Activated T-cell treated with anti-CD3 and anti-CD28 coated beads, Interleukin-2, amount 50 U/mL, for 1 hour (primary cell): ENCODE measurements at places on chromosomes 13 and 19.

GRCh38 chr13:100493418-100493817 is 95.2 kb downstream of the GGACT start:
- no peak for DNase-seq

DNA sequence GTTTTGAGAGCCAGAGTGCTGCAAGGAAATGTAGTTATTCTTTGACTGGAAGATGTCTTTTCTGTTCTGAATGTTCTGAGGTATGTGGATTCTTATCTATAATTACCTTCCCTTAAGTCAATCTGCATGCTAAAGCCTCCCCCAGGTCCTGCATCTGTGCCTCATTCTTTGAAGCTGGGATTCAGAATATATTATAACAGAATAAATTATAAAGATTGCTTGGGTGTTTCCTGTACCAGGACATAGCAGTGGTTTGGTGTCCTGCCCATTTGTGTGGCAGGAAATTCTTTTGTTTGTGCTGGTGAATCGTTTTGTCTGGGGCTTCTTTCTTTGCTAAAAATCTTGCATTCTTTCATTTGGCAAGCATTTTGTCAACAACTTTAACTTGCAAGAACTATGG is 60.2 kb downstream of the ITGBL1 start:
- no peak for DNase-seq

GRCh38 chr19:49954092-49954829 is 6.7 kb downstream of the SIGLEC11 start:
- DNase-seq, result no peak

GRCh38 chr13:87894059-87894458 is 222.9 kb downstream of the SLITRK5 start:
- DNase-seq, result no peak

- DNase-seq, result no peak
Measured at GRCh38 chr13:34076943-34077703, 259.2 kb downstream of the RFC3 start.

GRCh38 chr13:83086948-83087347 is 795.3 kb downstream of the SLITRK1 start:
- no peak for DNase-seq

DNA sequence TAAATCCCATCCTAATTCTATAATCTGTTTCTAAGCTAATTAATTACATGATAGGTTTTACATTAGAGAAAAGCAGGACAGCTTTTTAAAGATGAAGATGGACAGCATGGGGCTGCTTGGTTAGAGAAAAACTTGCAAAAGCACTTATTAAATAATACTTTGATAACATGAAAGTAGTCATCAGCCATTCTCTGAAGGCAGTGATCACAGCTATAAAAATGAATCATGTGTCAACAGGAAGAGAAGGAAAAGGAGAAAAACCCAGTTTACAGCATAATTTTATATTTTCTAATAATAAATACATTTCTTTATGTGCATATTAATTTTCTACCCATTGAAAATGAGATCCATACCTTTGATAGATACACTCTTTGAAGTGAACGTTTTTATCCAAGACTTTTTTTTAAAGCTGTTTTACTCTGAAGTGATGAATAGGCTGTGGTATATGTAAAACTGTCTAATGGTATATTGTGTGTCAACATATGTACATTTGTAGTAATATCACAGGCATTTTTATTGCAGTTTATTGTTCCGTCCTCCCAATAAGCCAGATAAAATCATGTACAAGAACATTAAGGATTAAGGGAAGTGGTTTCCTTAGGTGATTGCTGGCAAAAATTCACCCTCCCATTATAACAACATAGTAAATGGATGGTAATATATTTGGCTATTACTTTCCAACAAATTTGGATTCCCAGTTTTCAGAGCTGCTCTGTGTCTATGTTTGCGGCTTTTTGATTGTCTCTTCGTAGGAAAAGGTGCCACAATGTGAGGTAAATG is 1.3 kb upstream of the KLF5 start:
- DNase-seq, result no peak

DNA sequence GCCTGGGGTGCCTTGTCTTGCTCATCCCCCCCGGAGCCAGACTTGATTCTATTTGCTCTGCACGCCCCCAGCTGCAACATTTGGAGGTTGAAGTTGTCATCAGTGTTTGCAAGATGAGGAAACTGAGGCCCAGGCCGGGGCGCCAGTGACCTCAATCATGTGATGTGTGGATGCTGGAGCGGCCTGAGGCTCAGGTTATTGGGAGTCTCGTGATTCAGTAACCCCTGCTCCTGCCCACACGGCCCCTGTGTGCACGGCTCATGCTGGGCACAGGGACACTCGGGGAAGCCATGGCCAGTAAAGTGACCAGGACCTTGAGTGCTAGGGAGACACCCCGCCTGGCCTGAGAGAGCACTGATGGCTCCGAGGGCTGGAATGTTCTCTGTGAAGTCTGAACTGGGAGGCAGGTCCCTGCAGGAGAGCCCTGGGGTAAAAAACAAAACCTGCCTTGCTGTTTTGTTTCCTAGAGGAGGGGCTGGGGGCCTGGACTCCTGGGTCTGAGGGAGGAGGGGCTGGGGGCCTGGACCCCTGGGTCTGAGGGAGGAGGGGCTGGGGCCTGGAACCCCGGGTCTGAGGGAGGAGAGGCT is 1.9 kb downstream of the FGF21 start:
- DNase-seq, result no peak

DNA sequence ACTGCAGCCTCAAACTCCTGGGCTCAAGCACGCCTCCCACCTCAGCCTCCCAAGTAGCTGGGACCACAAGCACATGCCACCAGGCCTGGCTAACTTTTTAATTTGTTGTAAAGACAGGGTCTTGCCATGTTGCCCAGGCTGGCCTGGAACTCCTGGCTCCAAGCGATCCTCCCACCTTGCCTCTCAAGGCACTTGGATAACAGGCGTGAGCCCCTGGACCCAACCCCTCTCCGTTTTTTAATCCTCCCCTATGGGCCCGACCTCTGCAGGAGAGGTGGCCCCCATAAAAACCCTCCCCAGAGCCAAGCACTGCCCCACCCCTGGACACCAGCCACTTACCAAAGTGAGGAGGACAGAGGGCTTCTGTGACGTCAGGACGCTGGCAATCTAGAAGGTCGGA is 28.6 kb downstream of the PEPD start:
- DNase-seq, result no peak

GRCh38 chr13:113001241-113002140 is 32.5 kb downstream of the MCF2L start:
- DNase-seq, result no peak

- DNase-seq, result peak; percentile 54
Measured at GRCh38 chr19:49556412-49557398, 23.7 kb downstream of the NOSIP start.

DNA sequence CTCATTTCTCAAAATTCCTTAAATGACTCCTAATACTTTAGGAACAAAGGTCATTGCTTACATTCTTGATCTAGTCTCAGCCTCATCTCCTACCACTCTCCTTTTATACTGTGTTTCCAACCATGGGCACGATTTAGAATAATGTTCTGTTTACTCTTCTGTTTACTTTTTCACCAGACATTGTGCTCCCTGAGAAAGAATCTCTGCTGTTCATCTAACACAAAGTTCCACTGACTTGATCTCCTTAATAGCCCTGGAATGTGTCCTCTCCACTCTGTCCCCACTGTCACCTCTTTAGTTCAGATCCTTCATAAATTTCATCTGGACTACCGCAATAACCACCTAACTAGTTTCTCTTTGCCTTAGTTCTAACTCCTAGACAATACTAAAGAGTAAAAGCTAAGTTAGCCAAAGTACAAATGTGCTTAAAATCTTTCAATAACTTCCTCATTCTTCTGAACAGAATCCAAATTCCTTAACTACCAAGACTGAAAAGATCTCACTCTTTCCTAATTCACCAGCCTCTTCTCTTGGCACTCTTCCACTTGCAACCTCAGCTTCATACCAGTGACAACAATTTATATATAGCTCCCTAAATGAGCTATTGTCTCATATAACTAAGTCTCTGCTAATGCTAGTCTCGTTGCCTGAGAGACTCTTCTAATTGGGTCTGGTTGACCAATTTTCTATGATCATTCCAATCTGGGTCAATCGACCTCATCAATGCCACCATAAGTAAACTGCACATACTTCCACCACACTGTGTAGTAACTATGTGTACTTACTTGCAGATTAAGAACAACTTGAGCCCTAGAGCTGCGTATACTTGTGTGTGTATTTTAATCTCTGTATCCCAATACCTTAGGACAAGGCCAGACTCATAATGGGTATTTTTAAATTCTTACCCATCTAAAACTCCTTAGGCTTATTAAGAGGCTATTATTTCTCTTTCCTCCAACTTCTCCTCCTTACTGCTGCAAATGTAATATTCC is 179.9 kb downstream of the VWA8 start:
- no peak for DNase-seq

- DNase-seq, result no peak
Measured at GRCh38 chr19:48121909-48122371, 11.3 kb upstream of the PLA2G4C start.

GRCh38 chr19:11264452-11265176 is 2.3 kb upstream of the DOCK6 start:
- DNase-seq, result no peak

DNA sequence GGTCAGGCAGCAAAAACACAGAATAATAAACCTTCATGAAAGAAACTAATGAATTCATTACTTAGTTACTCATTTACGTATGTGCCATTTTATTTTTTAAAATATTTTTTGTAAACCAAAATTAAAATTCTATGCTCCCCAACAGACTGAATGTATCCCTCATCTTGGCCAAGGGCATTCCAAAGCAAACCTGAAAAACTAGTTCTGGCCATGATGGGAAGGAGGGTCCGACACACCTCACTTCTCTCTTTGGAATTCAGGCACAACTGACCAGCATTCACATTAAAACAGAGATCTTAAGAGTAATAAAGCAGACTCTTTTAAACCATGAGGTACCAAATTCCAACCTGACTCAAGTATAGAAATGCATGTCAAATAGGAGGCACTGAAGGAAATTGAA is 1576.9 kb upstream of the SPRY2 start:
- DNase-seq, result no peak

DNA sequence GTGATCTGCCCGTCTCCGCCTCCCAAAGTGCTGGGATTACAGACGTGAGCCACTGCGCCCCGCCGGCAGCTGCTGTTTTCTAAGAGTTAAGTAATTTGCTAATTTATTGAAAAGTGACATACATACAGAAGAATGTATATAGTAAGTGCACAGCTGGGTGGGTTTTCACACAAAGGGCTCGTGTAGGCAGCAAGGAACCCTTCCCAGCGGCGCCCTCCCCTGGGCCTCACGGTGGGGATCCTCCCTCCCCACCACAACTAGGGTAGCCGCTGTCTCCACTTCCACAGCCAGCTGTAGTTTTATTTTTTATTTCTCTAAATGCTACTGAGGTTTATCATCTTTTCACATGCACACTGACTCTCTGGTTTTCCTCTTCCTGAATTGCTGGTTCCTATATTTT is 64.9 kb downstream of the CRYL1 start:
- no peak for DNase-seq

DNA sequence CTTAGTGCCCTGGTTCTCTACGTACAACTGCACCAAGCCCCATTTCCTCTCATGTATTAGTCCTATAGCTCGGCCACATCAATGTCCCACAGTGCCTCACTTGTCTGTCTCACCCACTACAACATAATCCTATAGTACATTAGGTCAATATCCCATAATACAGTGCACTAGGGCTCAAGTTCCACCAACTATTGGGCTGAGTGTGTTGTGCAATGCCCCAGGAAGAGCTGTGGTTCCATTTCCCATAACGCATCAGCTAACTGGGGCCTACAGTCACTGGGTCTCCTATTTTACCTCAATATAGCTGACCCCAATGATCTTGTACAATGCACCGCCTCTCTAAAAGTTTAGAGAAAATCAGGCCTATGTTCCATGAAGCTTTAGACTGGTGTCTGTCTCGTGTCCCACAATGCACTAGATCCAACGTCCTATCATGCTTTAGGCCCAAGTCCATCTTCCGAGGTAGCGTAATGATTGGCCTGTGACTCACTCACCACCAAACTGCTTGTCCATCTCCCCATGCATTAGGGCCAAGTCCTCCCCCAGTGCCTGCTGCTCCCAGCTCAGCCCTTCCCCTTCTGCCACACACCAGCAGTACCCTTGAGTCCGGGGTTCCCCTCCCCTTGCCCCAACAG is 21.8 kb downstream of the TSKS start:
- no peak for DNase-seq

DNA sequence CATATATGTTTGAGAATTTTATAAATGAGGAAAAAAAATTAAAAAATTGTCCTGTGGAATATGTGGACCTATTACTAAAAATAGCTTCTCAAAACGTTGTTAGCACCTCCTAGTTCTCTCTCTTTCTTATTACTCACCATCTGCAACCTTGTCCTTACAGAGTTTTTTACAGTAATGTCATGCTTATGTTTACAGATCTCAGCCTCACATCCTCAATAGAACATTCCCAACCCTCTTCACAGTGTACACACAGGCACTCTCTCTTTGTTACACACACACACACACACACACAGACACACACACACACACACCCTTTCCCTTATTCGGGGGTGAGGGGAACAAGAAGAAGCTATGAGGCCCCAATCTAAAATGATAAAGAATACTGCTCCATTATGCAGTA is 197.7 kb downstream of the SLITRK6 start:
- DNase-seq, result no peak

GRCh38 chr19:19053508-19054314 is 10.1 kb upstream of the SLC25A42 start:
- peak; percentile 68 for DNase-seq

- no peak for DNase-seq
Measured at GRCh38 chr19:46426506-46427162, 2.1 kb downstream of the PNMA8C start.

DNA sequence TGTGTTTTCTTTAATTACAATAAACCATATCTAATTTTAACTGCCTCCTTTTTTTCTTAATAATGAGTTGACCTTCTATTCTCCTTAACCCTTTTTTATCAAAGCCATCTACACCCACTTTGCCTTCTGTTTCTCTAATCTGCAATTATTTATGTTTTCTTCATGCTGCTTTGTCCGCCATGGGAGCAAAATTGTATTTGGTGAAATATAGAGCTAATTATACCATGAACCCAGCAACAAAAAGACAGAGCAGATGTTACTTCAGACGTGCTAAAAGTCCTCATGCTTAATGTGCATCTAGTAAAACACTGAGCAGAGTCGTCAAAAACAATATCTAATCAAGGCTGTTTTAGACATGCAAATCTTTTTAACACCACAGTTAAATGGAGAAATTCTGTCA is 264.7 kb downstream of the DACH1 start:
- DNase-seq, result no peak

- DNase-seq, result no peak
Measured at GRCh38 chr13:94435604-94436226, 43.8 kb downstream of the DCT start.

GRCh38 chr19:29404951-29405727 is 120.7 kb upstream of the VSTM2B start:
- DNase-seq, result no peak
